Activated CD4-positive, alpha-beta memory T cell treated with anti-CD3 and anti-CD28 coated beads for 36 hours (primary cell): ENCODE measurements at places on chromosomes 16 and 17. TPM values are rescaled to one million over a fixed set of nuclear protein-coding genes. Genes with fewer than 3 reads are reported as not detected.
A peak's percentile ranks its signal among the peaks of the same experiment; 100 is the strongest.

- no peaks in the 10 kb centered on the region for H3K4me1 ChIP-seq
- H3K4me3 ChIP-seq: no peak overlapping the region
- no peaks in the 10 kb centered on the region for H3K27me3 ChIP-seq
- no peak overlapping the region for H3K27ac ChIP-seq
Observed at GRCh38 chr16:66084306-66084705, 282.2 kb upstream of the CDH5 start.

Gene USP43
- 0.50 TPM for total RNA-seq

DNA sequence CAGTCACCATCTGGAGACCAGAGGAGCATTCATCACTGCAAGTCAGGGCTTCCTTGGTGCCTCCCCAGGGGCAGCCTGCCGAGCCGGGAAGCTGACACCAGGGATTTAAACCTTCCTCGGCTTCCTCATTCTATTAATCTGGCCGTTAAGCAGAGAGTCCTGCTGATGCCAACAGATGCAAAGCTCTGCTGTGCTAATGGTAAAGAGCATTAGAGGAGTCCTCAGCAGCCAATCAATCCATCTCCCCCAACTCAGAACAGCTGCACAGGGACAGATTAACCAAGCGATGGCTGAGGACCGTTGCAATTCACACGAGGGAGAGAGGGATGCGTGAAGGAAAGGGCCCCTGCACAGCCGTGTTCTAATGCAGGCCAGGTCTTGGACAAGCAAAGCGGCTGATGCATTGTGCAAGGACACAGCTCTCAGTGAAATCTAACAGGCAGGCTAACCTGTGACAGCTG, 116.6 kb downstream of the XYLT1 start:
- H3K27ac ChIP-seq: no peak overlapping the region
- H3K36me3 ChIP-seq: peaks cover 7% of the 10 kb centered on the region
- no peaks in the 10 kb centered on the region for H3K27me3 ChIP-seq
- no peak overlapping the region for H3K4me3 ChIP-seq

Gene ZNF75A
- total RNA-seq: 19.3 TPM

DNA sequence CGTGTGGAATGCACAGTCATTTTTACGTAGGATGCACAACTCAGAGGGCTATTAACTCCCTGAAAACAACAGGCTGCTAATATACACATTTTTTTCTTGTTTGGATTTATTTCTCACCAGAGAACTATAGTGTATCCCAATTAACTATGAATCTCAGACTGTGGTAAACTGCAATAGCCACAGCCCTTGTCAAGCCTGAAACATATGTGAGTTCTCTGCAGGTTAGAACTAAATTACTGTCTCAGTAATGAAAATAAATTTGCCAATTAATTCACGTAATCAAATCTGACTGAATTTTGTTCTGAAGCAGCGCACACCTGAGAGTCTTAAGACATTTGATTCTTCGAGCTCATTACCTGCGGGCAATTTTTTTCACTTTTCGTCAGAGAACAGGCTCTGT, 318.6 kb downstream of the PMP22 start:
- peaks cover 13% of the 10 kb centered on the region for H3K27me3 ChIP-seq
- H3K4me3 ChIP-seq: no peak overlapping the region
- H3K4me1 ChIP-seq: no peaks in the 10 kb centered on the region
- DNase-seq: no peak
- no peaks in the 10 kb centered on the region for H3K36me3 ChIP-seq

Gene SYT17
- total RNA-seq: not detected

DNA sequence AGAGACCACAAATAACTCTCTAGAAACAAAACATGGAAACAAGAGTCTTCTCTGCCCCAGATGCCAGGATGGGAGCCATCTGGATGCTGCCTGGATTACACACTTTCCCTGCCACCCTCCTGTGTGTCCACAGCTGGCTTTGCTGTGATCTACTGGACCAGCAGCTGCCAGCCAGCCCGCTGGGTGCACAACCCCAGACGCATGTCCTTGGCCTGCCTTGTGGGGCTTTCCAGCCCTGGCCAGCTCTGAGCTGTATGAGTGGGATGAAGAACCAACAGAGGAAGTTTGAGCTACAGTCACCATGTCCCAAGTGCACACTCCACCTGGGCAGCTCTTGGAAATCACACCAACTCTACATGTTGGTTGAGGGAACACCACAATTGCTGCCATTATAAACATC, 57.0 kb upstream of the TNRC6C start:
- H3K27ac ChIP-seq: no peak overlapping the region
- H3K4me1 ChIP-seq: no peaks in the 10 kb centered on the region
- H3K27me3 ChIP-seq: peaks cover 3% of the 10 kb centered on the region
- no peak for DNase-seq

GRCh38 chr17:31753011-31753410, 106.0 kb downstream of the COPRS start:
- peaks cover 1% of the 10 kb centered on the region for H3K27me3 ChIP-seq
- H3K27ac ChIP-seq: no peak overlapping the region
- no peak overlapping the region for H3K4me3 ChIP-seq
- DNase-seq: no peak
- no peaks in the 10 kb centered on the region for H3K4me1 ChIP-seq
- H3K36me3 ChIP-seq: no peaks in the 10 kb centered on the region

GRCh38 chr17:67482764-67483163, 105.7 kb downstream of the PITPNC1 start:
- no peaks in the 10 kb centered on the region for H3K27me3 ChIP-seq
- H3K36me3 ChIP-seq: no peaks in the 10 kb centered on the region
- peaks cover 62% of the 10 kb centered on the region for H3K4me1 ChIP-seq
- H3K27ac ChIP-seq: peak overlapping the region; percentile 38

DNA sequence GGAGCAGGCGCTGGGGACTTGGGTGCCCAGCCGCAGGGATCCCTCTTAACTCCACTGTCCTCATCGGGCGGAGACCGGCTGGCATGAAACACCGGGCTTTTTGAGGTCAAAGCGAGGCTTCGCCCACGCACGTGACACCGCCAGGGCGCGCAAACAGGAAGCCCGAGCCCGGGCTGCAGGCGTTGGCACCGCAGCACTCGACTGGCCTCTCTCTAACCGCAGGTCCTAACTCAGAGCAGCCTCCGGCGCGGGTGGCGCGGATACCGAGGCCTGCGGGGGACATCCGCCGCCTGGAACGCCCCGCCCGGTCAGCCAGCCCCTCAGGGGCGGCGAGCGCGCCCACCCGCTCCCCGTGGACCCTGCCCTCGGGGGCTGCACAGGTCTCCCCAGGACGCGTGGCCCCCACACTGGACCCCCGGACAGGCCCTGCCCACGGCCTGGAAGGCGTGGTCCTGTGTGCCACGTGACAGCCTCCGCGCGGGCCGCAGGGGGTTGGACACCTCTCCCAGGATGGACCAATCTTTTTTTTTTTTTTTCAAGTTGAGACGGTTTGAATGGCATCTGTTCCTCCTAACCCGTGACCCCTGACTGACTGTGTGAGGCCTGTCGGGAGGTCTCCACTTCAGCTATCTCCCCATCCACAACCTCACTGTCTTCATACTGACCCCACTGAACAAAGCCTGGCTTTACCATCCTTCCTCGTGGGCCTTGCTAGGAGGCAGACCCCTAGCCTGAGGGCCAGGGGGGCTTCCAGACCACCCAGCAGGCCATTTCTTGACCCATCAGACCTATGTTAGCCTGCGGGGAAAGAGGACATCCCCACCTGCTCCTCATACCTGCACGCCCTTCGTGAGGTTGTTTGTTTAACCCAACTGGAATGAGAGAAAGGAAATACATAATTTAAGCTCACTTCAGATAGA, 8.4 kb upstream of the SLC47A2 start:
- H3K27me3 ChIP-seq: no peaks in the 10 kb centered on the region
- peak; percentile 86 for DNase-seq
- H3K36me3 ChIP-seq: no peaks in the 10 kb centered on the region

DNA sequence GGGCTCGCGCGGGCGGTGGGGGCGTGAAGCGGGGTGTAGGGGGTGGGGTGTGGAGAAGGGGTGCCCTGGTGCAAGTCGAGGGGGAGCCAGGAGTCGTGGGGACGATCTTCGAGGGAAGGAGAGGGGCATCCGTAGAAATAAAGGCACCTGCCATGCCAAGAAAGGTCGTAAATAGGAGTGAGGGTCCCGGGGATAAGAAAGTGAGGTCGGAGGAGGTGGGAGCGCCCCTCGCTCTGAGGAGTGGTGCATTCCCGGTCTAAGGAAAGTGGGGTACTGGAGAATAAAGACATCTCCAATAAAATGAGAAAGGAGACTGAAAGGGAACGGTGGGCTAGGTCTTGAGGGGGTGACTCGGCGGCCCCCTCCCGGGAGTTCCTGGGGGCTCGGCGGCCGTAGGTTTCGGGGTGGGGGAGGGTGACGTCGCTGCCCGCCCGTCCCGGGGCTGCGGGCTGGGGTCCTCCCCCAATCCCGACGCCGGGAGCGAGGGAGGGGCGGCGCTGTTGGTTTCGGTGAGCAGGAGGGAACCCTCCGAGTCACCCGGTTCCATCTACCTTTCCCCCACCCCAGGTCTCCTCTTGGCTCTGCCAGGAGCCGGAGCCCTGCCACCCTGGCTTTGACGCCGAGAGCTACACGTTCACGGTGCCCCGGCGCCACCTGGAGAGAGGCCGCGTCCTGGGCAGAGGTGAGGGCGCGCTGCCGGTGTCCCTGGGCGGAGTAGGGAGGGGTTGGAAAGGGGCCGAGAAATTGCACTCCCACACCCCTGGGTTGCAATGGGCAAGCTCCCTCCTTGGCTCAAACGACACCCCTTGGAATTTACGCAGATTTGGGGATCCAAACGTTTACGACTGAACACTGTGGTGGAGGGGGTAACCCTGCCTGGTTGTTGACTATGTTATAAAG, 888 bp downstream of the CDH1 start:
- no peaks in the 10 kb centered on the region for H3K36me3 ChIP-seq
- H3K27me3 ChIP-seq: peaks cover 26% of the 10 kb centered on the region
- H3K4me1 ChIP-seq: peaks cover 12% of the 10 kb centered on the region
- DNase-seq: peak; percentile 31
- H3K4me3 ChIP-seq: peak overlapping the region; percentile 28

GRCh38 chr17:29726715-29727252, 104.1 kb upstream of the CORO6 start:
- peaks cover 64% of the 10 kb centered on the region for H3K4me1 ChIP-seq
- no peak for DNase-seq
- H3K4me3 ChIP-seq: no peak overlapping the region
- H3K27me3 ChIP-seq: no peaks in the 10 kb centered on the region

DNA sequence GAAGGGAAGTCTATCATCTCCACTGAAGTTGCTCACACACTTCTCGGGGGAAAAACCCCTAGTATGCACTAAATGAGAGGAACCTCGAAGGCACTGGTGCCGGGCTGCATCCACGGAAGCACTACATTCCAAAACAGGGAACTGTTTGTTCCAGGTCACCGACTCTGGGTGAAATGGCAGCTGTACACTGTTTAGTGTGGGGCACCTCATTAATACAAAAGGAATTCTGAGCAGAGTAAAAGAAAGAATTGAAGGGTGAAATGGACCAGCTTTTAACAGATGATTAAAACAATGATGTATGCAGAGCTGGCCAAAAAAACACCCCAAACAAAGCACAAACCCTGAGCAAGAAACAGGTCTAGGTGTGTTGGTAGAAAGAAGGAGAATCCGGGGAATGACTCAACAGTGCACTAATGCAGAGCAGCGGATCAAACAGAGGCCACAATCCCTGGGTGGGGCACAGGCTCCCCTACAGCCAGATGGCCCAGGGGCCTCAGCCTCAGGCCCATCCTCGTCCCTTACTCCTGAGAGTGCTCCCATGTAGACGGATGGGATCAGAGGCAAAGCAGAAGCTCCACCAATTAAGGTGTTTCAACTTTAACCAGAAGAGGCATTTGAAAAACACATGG, 161.5 kb downstream of the ZFHX3 start:
- H3K27me3 ChIP-seq: no peaks in the 10 kb centered on the region
- H3K36me3 ChIP-seq: no peaks in the 10 kb centered on the region
- no peaks in the 10 kb centered on the region for H3K4me1 ChIP-seq
- no peak for DNase-seq
- H3K27ac ChIP-seq: no peak overlapping the region

DNA sequence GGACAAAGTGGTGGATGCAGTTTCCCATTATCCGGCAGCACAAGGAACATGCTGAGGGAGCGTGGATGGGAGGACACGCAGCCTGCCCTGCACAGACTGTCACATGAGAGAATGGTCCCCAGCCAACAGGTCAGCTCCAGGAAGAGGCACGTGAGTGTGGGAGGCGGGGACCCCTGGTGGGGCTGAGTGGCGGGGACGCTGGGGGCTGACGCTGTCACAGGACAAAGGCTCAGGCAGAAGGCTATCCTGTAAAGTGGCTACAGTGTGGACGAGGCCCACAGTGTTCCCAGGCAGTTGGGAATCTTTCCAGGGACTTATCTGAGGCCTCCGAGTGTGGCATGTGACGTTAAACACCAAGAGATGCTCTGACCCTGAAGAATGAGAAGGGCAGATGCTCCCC, 30.4 kb downstream of the MBTPS1 start:
- H3K27ac ChIP-seq: no peak overlapping the region
- peaks cover 39% of the 10 kb centered on the region for H3K4me1 ChIP-seq
- DNase-seq: no peak
- H3K27me3 ChIP-seq: no peaks in the 10 kb centered on the region
- H3K36me3 ChIP-seq: peaks cover 39% of the 10 kb centered on the region

Gene ASPA
- total RNA-seq: not detected
